ENCODE measurements at places on chromosomes 11 and 22. TPM values are rescaled to one million over a fixed set of nuclear protein-coding genes. Genes with fewer than 3 reads are reported as not detected.

Gene SERHL2
- total RNA-seq, result 1.6 TPM

Gene CRYBB2
- total RNA-seq, result not detected

Gene GLYATL2
- total RNA-seq, result not detected

Gene SMDT1
- total RNA-seq, result 119 TPM

Gene FBLN1
- total RNA-seq, result 307 TPM

Gene OR8B8
- total RNA-seq, result not detected

GRCh38 chr11:134581121-134581626 lies 169.1 kb upstream of the B3GAT1 start:
- DNase-seq, result no peak
- peaks cover 22% of the 10 kb centered on the region for H3K4me1 ChIP-seq
- no peak overlapping the region for H3K4me3 ChIP-seq
- no peak overlapping the region for H3K27ac ChIP-seq
- H3K27me3 ChIP-seq, result peaks cover 22% of the 10 kb centered on the region

DNA sequence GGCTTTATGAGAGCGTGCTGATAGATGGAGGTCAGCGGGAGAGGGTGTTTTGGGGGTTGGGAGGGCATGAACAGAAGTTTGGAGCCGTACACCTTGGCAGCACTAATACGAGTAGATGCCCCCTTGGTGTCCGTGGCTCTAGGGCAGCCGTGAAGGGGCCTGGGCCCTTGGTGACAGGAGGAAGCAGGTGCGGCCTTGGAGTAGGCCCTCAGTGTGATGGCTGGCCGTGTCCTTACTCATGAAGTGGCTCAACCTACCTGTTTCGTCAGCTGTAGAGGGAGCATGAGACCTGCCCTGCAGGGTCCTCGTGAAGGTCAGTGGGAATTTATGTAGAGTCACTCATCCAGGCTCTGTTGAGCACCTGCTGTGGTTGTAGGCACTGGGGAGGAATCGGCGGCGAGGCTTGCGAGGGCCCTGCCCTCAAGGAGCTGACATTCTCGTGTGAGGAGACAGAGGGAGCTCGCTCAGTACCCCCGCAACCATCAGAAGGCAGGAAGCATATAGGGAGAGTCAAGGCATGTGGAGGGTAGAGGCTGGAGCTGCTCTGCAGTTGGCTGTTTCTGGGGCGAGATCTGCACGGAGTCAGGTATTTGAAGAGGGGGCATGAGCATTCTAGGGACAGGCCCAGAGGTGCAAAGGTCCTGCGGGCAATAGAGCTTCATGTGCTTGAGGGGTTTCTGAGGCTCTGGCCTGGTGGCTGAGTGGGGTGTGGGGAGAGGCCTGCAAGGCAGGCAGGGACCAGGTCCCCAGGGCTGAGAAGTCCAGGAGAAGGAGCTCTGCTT lies 39.6 kb downstream of the TBC1D22A start:
- no peaks in the 10 kb centered on the region for H3K27me3 ChIP-seq
- H3K27ac ChIP-seq, result peak overlapping the region; percentile 83
- H3K4me1 ChIP-seq, result peaks cover 32% of the 10 kb centered on the region
- H3K4me3 ChIP-seq, result no peak overlapping the region
- peaks cover 67% of the 10 kb centered on the region for H3K36me3 ChIP-seq
- DNase-seq, result peak; percentile 72

DNA sequence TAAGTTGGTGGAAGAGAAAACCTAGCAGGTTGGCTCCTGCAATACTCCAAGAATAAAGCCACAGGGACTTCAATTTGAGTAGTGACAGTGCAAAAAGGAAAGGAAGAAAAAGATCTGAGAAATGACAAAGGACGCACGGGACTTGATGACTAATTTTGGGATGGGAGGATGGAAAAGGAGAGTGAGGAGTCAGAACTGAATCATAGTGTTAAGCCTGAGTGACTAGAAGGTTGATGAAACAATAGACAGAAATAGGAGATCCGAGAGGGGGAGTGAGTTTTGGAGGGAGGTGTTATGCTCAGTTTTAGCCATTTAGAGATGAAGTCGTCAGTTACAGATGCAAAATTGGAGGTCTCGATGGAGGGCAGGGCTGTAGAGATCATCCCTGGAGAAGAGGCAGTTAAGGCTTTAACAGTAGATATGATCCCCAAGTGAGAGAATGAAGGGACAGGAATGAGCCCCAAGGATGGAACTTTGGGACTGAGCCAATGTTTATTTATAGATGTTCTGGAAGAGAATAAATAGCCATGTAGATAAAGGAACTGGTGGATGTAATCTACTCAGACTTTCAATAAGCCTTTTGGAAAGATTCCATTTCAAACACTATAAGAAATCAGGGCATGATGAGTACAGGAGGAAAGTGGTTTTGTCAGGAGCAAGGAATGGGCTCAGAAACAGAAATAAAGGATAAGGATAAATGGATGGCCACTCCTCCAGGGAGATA lies 108.9 kb upstream of the NCAM1 start:
- no peak overlapping the region for H3K4me3 ChIP-seq
- no peaks in the 10 kb centered on the region for H3K27me3 ChIP-seq
- H3K4me1 ChIP-seq, result no peaks in the 10 kb centered on the region
- DNase-seq, result no peak

GRCh38 chr11:15720460-15720859 lies 605.7 kb downstream of the INSC start:
- no peak overlapping the region for H3K4me3 ChIP-seq
- no peak for DNase-seq
- no peaks in the 10 kb centered on the region for H3K4me1 ChIP-seq

- DNase-seq, result no peak
- H3K27me3 ChIP-seq, result peaks cover 56% of the 10 kb centered on the region
- no peak overlapping the region for H3K4me3 ChIP-seq
- H3K27ac ChIP-seq, result no peak overlapping the region
- H3K36me3 ChIP-seq, result no peaks in the 10 kb centered on the region
- H3K4me1 ChIP-seq, result no peaks in the 10 kb centered on the region
Observed at GRCh38 chr11:69834251-69834650, 15.0 kb upstream of the FGF3 start.

DNA sequence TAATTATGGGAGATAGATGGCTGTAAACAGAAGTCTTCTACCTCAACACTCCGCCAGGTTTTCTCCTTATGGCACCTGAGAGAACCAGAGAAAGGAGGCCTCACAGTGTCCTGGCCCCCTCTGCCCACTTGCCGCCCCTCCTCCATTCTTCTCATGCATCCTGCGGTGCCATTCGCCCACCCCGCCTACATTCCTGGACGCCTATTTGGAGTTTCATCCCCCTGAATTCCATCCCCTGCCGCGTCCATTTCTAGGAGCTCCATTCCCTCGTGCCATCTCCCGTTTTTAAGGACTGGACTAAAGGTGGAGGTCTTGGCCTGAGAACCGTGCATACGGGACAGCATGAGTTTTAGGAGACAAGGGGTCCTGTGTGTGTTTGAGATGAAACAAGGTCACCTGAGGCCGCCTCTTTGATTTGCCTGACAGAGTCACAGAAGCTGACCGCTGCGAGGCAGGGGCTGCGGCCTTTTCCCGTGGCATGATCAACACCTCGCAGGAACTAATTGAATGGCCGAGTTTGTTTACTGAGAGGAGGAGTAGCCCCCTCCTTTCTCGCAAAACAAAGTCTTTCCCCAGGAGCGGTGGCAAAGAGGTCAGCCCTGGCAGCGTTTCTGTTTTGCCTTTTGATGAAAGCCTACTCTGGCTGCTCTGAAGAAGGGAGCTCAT lies 246.2 kb downstream of the ST3GAL4 start:
- no peaks in the 10 kb centered on the region for H3K36me3 ChIP-seq
- peaks cover 15% of the 10 kb centered on the region for H3K27me3 ChIP-seq
- H3K4me1 ChIP-seq, result no peaks in the 10 kb centered on the region
- no peak overlapping the region for H3K4me3 ChIP-seq
- H3K27ac ChIP-seq, result no peak overlapping the region

- H3K4me3 ChIP-seq, result no peak overlapping the region
- H3K4me1 ChIP-seq, result no peaks in the 10 kb centered on the region
- H3K36me3 ChIP-seq, result no peaks in the 10 kb centered on the region
- H3K27me3 ChIP-seq, result peaks cover 19% of the 10 kb centered on the region
- DNase-seq, result no peak
Observed at GRCh38 chr11:79430280-79430679, 10.6 kb downstream of the TENM4 start.

DNA sequence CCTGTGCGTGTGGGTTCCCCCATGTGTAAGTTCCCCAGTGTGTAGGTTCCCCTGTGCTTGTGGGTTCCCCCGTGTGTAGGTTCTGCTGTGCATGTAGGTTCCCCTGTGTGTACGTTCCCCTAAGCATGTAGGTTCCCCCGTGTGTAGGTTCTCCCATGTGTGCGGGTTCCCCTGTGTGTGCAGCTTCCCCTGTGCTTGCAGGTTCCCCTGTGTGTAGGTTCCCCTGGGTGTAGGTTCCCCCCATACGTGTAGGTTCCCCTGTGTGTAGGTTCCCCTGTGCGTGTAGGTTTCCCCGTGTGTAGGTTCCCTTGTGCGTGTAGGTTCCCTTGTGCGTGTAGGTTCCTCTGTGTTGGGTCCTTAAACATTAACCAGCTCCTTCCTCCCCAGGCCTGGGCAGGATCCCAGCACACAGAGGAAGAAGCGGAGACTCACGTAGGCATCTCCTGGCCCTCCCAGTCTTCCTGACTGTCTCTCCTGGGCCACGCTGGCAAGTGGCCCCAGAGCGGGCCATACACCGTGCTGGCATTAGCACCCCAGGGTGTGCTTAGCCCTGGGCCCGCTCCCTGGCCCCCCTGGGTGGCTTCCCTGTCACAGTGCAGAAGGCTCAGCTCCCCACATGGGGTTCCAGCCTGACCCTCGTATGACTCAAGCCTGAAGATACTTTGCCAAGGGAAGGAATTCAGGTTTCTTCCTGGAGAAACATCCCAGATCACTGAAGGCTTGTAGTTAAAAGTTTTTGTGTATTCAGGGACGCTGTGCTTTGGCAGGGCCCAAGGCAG lies 2.8 kb upstream of the GRAMD4 start:
- H3K27me3 ChIP-seq, result no peaks in the 10 kb centered on the region
- H3K4me3 ChIP-seq, result no peak overlapping the region
- DNase-seq, result no peak
- peaks cover 50% of the 10 kb centered on the region for H3K4me1 ChIP-seq

DNA sequence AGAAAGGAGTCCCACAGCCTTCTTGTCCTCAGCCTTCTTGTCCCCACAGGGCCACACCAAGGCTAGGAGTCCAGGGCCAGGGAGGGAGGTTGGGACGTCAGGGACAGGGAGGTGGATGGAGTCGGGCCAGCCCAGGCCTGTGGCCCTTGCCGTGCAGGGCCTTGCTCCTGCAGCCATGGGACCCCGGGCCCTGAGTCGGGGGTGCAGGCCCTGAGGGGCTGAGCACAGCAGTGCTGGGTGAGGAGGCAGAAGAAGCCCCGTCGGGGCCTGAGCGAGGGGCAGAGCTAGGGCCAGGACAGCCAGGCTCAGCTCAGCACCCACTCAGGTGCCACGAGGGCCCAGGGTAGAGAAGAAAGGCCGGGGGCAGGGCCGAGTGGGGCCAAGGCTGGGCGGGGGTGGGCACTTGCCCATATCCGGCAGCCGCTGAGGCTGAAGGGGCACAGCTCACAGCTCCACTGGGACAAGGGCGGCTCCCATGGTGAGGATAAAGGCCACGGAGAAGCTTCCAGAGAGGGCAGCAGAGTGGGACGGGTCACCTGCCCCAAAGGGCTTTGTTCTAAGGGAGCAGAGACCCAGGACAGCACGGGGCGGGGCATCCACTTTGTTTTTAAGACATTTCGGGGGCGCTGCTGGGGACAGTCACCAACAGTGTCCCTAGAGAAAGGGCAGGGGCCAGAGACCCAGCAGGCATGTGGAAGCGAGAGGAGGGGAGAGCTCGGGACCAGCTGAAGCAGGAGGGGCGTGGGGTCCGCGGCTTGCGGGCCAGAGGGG lies 3.6 kb downstream of the MLC1 start:
- no peak for DNase-seq
- H3K4me1 ChIP-seq, result no peaks in the 10 kb centered on the region
- H3K4me3 ChIP-seq, result no peak overlapping the region
- H3K36me3 ChIP-seq, result no peaks in the 10 kb centered on the region
- H3K27me3 ChIP-seq, result peaks cover 27% of the 10 kb centered on the region

DNA sequence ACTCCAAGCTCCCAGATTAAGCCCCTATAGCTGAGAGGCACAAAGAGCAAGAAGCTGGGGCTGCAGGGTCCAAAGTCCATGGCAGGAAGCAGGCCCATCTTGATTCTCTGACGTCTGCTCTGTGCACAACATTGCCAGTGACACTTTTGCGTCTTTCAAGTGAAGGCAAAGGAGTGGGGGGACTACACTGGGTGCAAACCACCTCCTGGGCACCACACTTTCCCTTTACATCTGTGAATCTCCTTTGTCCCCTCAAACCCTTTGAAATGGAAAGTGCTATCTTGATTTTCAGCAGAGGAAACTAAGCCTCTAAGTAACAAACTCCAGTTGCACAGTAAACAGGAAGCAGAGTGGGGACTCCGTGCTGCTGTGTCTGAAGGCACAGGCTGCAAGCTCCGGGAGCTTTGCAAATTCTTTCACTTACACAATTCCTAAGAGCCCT lies 428.0 kb downstream of the LARGE1 start:
- H3K36me3 ChIP-seq, result no peaks in the 10 kb centered on the region
- peaks cover 5% of the 10 kb centered on the region for H3K4me1 ChIP-seq
- H3K27me3 ChIP-seq, result no peaks in the 10 kb centered on the region

DNA sequence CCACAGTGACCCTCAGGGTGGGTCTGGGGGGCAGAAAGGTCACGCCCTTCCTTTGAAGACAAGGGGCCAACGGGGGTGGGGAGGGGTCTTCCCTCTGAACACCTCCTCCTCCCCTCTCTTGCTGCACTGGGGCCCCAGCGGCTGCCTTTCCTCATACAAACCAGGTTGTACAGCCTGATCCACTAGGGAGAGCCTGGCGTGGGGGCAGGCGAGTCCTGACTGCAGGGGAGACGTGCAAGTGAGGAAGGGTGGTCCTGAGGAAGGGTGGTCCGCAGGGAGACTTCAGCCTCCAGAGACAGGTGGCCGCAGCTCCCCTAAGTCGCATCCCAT lies 43.6 kb upstream of the LINC01488 start:
- no peaks in the 10 kb centered on the region for H3K27me3 ChIP-seq
- peaks cover 13% of the 10 kb centered on the region for H3K4me1 ChIP-seq
- no peak overlapping the region for H3K27ac ChIP-seq
- no peak for DNase-seq
- H3K36me3 ChIP-seq, result no peaks in the 10 kb centered on the region

- H3K27me3 ChIP-seq, result no peaks in the 10 kb centered on the region
- DNase-seq, result no peak
- H3K4me1 ChIP-seq, result peaks cover 86% of the 10 kb centered on the region
- no peak overlapping the region for H3K4me3 ChIP-seq
Observed at GRCh38 chr11:47514825-47515647, 37.9 kb downstream of the CELF1 start.

DNA sequence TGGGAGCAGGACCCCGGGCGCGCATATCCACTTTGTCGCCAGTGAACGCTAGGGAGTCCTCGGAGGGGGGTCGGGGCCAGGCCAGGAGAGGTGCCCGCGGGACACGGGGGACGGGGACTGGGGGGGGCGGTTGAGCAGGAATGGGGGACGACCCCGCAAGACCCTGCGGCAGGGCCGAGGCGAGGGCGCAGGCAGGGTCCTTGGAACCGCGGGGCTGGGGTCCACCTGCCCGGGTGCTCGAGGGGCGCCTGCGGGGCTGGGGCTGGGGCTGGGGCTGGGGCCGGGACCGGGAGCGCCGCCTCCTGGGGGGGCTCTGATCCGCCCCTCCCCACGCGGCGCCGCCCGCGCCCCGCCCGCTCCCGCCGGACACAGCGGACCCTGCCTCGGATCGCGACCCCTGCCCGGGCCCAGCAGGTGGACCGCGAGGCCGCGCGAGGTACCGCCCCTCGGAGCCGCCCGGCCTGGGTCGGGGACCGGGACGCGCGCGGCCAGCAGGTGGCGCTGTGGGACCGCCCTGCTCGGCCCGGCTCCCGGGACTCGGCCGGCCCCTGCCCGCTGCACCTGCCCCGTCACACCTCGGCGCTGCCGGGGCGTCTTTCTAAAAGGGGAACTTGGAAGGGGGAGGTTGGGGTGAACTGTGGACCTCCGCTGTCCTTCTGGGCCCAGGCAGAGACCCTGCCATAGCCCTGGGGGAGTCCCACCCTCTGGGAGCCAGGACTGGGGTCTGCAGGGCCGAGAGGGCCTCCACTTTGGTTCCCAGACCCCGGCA lies 11.0 kb downstream of the CRELD2 start:
- peak; percentile 80 for DNase-seq
- H3K36me3 ChIP-seq, result peaks cover under 1% of the 10 kb centered on the region
- no peak overlapping the region for H3K27ac ChIP-seq
- peaks cover 48% of the 10 kb centered on the region for H3K4me1 ChIP-seq
